HAP-1 (cell line): ENCODE measurements at places on chromosomes 2 and 18.

DNA sequence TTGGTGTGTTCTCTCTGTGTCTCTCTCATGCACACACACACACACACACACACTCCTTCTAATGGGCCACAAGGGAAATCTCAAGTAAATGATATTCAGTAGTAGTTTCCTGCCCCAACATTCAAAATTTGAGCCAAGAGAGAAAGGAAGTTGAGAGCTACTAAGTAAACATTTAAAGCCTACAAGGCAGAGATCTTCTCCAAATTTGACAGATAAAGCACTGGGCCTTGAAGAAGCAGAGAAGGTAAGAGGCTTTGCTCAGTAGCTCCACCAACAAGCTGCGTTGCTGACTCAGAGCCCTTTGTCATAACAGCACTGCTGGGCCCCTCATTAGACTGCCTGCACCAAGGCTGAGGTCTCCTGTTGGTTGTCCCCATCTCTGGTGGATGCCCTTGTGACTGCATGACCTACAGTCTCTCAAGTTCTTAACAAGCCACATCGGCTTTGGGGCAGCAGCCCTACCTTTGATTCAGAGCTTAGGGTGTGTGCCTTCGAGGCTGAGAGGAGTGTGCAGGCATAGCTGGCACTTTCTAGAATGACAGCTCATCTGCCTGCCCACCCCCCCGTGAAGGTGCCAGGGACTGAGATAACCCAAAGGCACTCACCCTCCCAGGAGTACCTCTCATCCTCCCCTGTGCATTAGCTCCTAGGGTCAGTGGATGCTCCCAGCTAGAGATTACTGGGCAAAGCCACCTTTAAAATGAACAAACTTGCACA lies 32.3 kb upstream of the NEB start:
- DNase-seq: no peak

DNA sequence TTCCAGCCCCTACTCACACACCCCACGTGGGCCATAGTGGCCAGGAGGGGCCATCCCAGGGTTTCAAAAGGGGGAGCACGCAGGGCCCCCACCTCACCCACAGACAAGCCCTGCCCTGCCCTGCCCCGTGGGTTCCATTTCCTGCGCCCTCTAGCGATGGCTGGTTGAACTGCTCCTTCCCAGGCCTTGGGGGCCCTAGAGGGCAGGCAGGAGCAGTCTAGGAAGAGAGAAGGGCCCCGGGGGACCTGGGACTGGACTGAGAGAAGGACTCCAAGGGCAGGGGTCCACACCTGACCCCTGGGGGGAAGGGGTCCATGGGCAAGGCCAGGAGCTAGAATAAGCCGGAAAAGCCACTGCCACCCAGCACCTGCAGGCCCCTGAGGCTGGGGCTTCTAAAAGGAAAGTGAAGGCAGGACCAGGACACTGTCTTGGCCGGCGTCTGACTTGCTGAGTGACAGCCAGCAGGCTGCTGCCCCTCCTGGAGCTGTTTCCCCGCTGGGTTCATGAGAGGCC lies 10.1 kb downstream of the CYP26B1 start:
- peak; percentile 18 for DNase-seq

DNA sequence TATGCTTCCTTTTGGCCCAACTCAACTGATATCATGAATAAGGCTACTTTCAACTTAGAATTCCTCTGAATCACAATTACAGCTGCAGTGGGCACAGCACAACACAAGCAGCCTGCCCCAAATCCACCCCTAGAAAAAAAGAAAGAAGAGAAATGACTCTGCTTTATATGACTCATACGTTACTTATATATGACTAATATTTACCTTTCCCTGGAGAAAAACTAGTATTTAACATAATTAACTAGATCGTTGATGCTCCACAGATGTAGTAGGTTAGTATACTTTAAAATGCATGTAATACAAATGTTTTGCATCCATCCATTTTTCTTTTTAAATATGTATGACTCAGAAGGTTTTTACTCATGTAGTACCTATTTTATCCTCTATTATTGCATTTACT lies 133.3 kb upstream of the UNC80 start:
- DNase-seq: no peak

- no peak for DNase-seq
These were observed 90.4 kb downstream of the TFCP2L1 start for GRCh38 chr2:121194626-121195025.

DNA sequence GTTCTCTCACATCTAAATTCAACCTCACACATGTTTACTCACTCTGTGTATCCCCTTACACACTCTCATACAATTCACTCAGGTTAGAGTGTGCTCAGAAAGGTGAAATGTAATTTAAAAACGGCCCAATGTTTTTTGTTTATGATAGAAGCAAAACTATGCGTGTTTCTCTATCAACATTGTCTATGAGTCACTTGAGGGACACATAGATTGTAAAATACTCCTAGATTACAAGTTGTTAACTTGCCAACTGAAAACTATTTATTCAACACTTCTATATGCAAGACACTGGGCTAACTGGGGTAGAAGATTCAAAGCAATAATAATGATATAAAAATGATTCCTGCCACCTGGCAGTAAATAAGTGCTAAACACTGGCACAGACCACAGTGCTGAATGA lies 24.6 kb downstream of the CCDC195 start:
- no peak for DNase-seq

- no peak for DNase-seq
These were observed 38.7 kb upstream of the CTDP1 start for GRCh38 chr18:79640875-79641274.

DNA sequence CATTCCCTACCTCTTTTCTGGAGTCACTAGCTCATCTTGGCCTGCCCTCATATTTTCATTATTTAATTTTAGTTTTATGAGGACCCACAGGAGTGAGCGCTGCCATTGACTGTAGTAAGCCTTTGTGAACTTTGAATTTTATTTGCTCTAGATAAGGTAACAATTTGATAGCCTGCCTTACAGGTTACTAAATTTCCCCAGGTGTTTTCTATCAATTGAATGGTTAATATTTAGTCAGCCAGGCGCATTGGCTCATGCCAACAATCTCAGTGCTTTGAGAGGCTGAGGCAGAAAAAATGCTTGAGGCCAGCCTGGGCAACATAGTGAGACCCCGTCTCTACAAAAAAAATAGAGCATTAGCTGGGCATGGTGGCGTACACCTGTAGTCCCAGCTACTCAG lies 50.2 kb downstream of the DAW1 start:
- DNase-seq: no peak

- no peak for DNase-seq
These were observed 31.7 kb downstream of the SLC40A1 start for GRCh38 chr2:189548666-189549448.

- no peak for DNase-seq
These were observed 65.1 kb upstream of the TMEM17 start for GRCh38 chr2:62570861-62571698.

GRCh38 chr2:8462280-8462679 lies 219.6 kb upstream of the ID2 start:
- DNase-seq: no peak

- DNase-seq: no peak
These were observed 27.0 kb upstream of the ST3GAL5 start for GRCh38 chr2:85915606-85916303.

- no peak for DNase-seq
These were observed 97.4 kb upstream of the STK17B start for GRCh38 chr2:196268538-196269338.

GRCh38 chr2:201432038-201432620 lies 19.1 kb downstream of the TRAK2 start:
- no peak for DNase-seq

GRCh38 chr2:82591718-82592117 lies 1867.4 kb downstream of the SUCLG1 start:
- DNase-seq: no peak

DNA sequence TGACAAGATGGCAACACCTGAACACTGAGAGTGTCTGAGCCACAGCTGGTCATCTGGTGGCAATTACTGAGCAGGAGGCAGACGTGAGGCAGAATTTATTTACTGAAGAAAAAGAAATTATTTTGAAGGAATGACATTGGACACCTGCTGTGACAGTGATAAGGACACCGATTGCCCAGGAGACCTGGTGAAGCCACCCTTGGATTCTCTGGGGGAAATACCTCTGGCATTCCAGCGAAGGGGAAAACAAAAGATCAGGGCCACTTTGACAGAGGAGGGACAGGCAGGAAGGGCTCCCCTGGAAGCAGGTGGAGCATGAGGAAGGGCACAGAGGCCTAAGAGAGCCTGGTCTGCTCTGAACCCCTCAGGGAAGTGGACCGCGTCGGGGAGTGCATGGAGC lies 85.4 kb upstream of the ALPP start:
- no peak for DNase-seq

- no peak for DNase-seq
These were observed 78.1 kb upstream of the FAM110C start for GRCh38 chr2:124241-124880.

DNA sequence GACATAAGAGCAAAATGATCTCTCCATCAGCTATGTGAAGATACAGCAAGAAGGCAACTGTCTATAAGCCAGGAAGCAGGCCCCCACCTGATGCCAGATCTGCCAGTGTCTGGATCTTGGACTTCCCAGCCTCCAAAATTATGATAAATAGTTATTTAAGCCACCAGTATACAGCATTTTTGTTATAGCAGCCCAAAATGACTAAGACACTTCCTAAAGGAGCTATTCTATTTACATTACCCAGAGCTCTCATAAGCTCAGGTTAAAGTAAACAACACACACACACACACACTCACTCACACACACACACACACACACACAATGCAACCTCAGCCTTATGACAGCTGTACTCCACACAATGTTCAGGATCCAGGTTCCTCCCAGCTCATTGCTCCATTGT lies 5.7 kb upstream of the YPEL5 start:
- DNase-seq: no peak

- no peak for DNase-seq
These were observed 707.0 kb upstream of the ZEB2 start for GRCh38 chr2:145226901-145227300.

DNA sequence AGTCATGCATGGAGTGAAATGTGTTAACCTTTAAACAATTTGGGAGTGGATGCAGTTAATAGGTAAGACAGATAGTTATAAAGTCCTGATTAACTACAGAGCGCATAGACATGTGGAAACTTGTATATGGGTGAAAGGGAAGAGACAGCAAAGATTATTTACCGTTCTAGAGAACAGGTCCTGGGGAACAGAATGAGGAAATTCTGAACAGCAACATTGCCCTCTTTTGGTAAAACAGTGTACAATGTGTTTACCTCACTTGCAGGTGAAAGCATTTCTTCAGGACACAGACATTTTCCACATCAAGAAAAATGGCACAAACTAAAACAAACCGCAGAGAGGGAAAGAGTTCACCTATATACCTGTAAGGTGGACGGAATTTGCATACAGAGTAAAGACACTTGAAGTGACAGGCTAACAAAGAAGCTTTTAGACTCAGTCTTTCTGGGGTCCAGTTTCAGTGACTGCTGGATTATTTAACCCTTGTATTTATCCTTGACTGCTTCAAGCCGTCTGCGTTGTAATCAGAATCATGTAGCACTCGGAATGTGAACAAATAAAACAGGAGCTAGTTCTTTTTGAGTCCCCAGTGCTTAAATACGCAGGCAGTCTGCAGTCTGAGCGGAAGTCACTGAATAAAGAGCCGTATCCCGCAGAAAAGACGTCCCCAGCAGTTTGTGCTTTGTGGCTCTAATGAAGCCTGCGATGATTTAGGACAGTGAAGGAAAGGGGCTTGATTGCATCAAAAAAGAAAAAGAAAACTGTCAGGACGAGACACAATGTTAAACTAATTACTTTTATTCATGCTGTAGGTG lies 364.8 kb upstream of the GALNT5 start:
- peak; percentile 36 for DNase-seq
